ENCODE measurements at places on chromosomes 12 and 14.

DNA sequence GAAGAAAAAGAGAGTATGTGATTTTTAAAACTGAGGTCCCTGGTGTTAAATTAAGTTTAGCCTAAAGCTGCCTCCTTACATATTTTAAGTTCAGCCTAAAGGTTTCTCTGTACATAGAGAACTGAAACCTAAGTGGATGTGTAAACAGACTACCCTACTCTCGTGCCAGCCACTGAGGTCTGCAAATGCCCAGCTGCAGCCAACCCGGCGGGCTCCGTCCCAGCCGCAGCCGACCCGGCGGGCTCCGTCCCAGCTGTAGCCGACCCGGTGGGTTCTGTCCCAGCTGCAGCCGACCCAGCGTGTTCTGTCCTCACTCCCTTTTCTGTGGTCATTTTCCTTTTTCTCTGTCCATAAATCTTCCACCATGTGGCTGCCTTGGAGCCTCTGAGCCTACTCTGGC, 97.2 kb upstream of the SFSWAP start:
- no peak for DNase-seq

DNA sequence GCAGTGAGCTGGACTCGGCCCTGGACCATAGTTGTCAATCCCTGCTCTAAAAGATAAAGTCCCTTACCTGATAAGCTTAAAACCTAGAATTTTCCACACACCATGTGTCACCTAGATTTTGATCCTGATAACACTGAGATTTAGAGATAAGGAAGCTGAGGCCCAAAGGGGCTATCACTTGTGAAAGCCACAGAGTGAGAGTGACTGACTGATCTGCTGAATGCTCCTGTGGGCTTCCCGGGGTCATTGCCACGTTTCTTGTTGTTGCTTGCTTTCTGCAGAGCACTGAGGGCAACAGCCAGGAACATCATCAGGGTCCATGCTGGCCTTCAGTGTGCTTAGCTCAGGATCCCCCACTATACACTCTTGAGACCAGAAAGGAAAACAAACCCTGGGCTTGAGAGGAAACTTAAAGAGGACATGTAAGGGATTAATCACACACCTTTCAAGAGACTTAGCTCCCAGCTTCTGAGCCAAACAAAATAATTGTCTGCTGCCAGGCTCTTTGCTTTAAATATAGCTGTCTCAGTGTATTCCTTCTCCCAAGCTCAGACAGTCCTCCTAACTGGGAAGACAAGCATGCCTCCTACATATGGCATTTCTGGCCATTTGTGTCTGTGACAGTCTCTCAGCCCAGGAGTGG, 82.6 kb upstream of the ARHGAP5 start:
- DNase-seq, result no peak

DNA sequence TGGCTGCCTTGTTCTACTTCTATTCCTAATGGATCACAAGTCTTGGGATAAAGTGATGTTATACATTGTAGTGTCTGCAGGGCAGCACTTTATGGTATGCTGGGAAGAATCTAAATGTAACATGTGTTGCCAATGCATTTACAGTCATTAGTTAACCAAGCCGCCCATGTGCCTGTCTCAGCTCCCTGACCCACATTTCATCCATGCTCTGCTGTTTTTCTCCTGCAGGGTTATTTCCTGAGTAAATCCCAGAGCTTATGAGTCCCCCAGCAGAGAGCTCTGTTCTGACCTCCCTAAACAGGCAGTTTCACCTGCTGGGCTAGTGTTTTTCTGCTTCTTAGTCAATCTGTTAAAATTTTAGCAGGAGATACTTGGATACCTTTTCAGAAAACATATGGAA, 4.4 kb upstream of the TMTC2 start:
- no peak for DNase-seq

DNA sequence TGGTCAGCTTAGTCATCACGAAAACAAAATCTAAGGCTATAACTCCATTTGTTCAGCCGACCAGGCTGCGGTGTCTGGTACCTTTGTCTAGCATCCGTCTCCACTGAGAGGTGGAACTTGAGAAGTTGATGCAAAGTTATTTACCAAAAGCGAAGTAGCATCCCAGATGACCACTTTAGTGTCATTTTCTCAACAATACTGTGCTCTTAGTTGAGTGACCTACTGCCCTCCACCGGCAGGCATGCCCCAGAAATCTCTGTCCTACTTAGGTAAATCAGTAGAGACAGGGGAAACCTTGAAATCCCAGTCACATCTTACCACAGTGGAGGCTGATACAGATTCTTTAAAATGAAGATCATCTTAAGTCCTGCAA, 1.3 kb upstream of the ST8SIA1 start:
- DNase-seq, result no peak

DNA sequence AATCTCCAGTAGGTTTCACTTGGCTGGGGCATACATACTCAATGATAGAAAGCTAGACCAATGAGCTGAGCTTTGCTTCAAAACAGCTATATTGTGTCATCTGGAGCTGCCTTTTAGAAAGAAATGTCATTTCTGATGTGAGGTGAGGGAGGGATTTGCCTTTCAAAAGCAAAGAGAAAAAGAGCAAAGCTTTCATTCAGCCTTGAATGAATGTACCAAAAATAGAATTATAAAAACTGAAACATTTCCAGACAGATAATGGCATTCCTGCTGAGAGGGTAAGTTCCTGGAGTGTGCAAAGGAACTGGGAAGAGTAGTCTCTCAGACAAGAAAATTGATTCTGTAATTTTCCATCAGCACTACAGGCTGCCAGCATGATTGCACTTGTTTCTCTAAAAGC, 710.0 kb downstream of the LRFN5 start:
- no peak for DNase-seq

GRCh38 chr14:65255029-65255545, 152.8 kb upstream of the MAX start:
- DNase-seq, result no peak

DNA sequence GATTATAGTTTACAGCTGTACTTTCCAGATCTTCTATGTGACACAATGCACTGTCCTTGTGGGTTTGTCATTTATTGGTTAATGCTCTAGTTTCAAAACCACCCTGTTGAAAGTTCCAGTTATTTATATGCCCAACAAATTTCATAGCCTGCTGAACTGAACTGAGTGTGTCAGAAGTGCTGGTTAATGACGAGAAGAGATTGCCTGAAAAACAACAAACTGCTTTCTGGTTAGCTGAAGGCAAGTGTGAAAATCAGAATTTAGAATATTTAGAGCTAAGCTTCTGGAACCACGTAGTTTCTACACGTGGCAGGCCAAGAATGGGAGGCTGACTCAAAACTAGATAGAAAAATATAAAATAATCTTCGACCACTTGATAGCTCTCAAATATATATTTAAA, 19.1 kb upstream of the RIN3 start:
- no peak for DNase-seq

DNA sequence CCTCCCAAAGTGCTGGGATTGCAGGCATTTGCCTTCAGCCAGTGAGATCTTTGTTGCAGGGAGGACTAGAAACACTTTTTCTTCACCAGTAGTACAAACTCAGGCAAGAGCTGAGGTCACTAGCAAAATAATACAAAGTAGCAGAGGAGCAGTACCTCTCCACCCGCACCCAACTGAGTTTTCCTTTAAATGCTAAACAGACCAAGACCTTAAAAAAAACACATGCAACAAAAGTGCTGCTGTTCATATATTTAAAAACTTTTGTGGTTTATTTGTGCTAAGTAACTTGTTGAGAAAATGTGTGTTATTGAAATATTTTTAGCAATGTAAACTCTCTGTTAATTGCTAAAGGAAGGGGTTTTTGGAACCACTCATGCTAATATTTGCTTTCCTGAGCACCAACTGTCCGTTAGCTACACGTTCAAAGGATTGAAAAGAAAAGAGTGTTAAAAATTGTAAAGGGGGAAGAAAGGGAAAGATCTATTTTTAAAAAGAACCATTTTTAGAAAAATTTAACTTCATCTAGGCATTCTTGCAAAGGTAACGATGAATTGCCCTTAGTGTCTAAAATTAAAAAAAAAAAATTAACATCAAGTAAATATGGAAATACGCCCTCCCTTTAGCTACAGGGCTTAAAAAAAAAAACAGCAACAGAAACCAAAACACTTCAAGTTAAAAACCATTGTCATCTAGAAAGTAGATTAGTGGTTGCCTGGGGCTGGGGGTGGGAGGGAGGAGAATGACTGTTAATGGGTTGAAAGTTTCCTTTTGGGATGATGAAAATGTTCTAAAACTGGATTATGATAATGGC, 114.0 kb upstream of the KRAS start:
- DNase-seq, result no peak

GRCh38 chr12:48002773-48003218, 1.5 kb downstream of the COL2A1 start:
- no peak for DNase-seq

- no peak for DNase-seq
Measured at GRCh38 chr12:107221913-107222312, 128.6 kb upstream of the CRY1 start.
